Uterine smooth muscle cell (primary cell): ENCODE measurements at places on chromosomes 3 and 15. TPM values are rescaled to one million over a fixed set of nuclear protein-coding genes. Genes with fewer than 3 reads are reported as not detected.

Gene GOLGA8N
- total RNA-seq: 3.0 and 11.4 TPM in 2 replicates

Gene IL5RA
- total RNA-seq: not detected in 2 replicates

Gene TMOD2
- total RNA-seq: 13.4 and 14.5 TPM in 2 replicates

Gene XCR1
- total RNA-seq: under 0.01 TPM in 1 of 2 replicates, not detected in the other

Gene RAD51
- 4.9 and 11.0 TPM in 2 replicates for total RNA-seq

Gene EXOSC7
- 62.6 and 73.3 TPM in 2 replicates for total RNA-seq

Gene H1-8
- not detected in 2 replicates for total RNA-seq

Gene FHIT
- 2.0 and 2.1 TPM in 2 replicates for total RNA-seq

Gene FAM43A
- 15.5 and 28.5 TPM in 2 replicates for total RNA-seq

Gene VGLL3
- 11.2 and 25.5 TPM in 2 replicates for total RNA-seq

Gene OSBPL10
- 13.7 and 13.9 TPM in 2 replicates for total RNA-seq

Gene SCAANT1
- not detected in 2 replicates for total RNA-seq

Gene TGM4
- not detected in 2 replicates for total RNA-seq

Gene CCRL2
- total RNA-seq: 0.62 and 1.5 TPM in 2 replicates

Gene TF
- total RNA-seq: under 0.01 TPM in 2 replicates

Gene TMEM212
- 0.11 TPM in 1 of 2 replicates, not detected in the other for total RNA-seq

Gene PLXND1
- 56.2 and 66.1 TPM in 2 replicates for total RNA-seq

Gene UBP1
- total RNA-seq: 60.6 and 61.0 TPM in 2 replicates

Gene TMEM45A
- 18.7 and 39.0 TPM in 2 replicates for total RNA-seq

Gene BFSP2
- not detected in 2 replicates for total RNA-seq

Gene CATSPER2
- total RNA-seq: 2.1 and 2.9 TPM in 2 replicates
